ENCODE measurements at places on chromosomes 2 and 18. TPM values are rescaled to one million over a fixed set of nuclear protein-coding genes. Genes with fewer than 3 reads are reported as not detected.

Gene SPATA3
- not detected for total RNA-seq

Gene UGT1A5
- not detected for total RNA-seq

Gene ESPNL
- total RNA-seq: 0.40 TPM

Gene RTKN
- 62.0 TPM for total RNA-seq

Gene TCF23
- total RNA-seq: not detected

Gene IL36RN
- not detected for total RNA-seq

Gene ITGB6
- total RNA-seq: not detected

Gene SFT2D3
- 18.8 TPM for total RNA-seq

Gene FAM237A
- total RNA-seq: not detected
